ENCODE measurements at places on chromosomes 3 and 15. TPM values are rescaled to one million over a fixed set of nuclear protein-coding genes. Genes with fewer than 3 reads are reported as not detected.

DNA sequence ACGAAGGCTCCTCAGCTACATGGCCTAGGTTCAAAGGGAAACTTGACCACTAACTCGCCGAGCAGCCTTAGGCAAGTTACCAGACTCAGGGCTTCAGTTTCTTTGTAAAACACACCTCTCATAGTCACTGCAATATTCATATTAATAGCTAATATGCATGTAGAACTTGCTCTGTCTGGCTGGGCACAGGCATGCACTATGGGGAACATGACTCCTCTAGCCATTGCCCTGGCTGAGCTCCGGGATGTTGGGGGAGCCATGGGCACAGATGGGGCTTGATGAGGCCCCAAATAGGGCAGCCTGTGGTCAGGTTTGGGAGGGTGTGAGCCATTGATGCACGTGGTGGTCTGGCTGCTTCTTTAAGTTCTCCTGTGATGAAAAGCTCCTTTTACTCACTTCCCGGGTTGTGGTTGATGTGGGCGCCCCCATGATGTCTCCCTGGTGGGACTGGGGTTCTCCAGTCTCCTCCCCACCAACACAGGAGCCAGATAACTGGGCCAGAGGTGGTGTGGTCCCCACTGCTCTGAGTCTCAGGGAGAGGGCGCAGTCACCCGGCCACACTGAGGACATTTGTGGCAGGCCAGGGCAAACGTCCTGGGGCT is 29.4 kb upstream of the DUSP7 start:
- DNase-seq = no peak

GRCh38 chr3:156918746-156919145 is 92.6 kb downstream of the LEKR1 start:
- no peak for DNase-seq

- no peak for DNase-seq
Measured at GRCh38 chr15:62887113-62887570, 155.4 kb upstream of the TPM1 start.

DNA sequence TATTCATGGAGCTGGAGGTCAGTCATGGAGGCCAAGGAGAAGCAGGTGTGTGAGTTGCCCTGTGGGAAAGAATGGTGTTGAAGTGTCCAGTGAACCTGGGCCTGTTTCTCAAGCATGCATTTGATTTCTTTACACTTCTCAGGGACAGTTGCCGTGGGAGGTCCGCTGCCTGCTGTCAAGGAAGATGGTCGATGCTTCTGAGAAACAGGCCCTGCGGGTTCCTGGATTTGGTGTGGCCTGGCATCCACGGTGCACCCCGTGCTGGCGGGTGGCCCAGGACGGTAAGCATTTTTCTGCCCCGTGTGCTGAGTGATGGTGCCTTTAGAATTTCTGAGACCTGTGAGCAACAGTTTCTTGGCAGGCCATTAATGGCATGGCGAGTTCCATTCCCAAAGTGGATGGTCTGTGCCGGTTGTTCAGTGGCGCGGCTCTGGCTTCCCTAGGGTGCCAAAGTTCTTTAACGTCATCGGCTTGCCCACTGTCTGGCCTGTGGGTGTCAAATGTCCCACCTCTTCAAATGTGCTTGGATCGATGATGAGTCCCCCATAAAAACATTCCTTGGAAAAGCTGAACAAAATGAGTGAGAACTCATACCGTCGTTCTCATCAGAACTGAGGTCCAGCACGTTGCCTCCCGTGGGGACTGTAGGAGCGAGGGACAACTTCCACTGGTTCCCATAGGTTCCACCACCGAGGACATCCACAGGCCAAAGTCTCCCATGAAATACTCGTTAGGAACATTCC is 107.2 kb downstream of the SNRPN start:
- DNase-seq = no peak

GRCh38 chr15:65724464-65725215 is 67.5 kb downstream of the DENND4A start:
- DNase-seq = no peak

DNA sequence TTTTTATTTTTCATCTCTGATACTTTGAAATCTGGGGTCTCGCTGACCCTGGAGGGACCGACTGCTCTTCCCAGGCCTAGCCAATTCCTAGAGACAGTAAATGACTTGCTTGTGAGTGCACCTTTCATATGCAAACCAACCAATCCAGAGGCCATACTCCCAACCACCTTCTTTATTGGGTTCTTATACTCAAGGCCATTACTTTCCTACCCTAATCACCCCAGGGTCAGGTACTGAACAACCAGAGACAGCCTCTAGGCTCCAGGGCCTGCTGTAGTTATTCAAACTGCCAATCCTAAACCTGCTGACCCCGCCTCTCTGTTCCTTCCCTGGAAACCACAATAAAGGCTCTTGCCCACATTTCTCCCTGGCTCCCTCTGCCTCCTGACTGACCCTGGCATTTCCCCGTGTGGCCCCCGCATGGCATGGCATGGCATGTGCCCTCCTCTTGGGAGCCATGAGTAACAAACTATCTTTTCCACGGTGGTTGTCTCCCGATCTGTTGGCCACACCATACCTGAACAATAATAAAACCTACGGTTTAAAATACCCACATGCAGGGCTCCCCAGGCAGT is 42.9 kb downstream of the ADCY5 start:
- DNase-seq = no peak

- DNase-seq = no peak
Measured at GRCh38 chr3:136018876-136019275, 53.3 kb downstream of the PPP2R3A start.

The TERB2 gene
- total RNA-seq = not detected
